ENCODE measurements at places on chromosomes 6 and 20.

DNA sequence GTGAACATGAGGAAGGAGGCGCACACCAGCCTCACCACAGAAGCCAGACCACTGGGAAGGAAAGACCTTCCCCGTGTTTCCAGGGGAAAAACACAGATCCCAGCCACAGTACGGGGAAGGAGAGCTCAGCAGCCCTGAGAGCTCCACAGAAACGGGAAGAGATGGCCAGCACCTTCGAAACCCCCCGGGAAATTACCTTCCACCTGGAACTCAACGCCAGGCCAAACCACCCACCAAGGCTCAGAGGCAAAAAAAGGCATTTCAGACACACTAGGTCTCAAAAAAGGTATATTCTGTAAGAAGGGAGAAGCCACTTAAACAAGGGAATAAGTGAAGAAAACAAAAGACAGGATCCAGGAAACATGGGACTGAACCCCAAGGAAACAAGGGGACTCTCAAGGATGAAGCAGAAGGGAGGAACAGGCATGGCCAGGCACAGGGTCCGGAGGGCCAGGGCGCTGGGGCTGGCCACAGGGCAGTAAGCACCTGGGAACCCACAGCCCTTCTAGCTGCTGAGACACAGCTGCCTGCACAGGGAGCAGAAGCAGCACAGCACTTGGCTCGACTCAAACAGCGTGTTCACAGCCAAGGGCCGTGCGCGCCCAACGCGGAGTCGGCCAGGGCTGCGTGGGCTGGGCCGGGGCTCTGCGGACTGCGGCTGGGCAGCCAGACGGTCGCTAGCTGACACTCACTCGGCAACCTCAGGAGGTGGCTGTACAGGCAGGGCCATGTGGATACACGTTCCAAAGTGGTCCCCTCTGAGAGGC, 44.6 kb downstream of the TAF4 start:
- DNase-seq: peak; percentile 81
- no peaks in the 10 kb centered on the region for H3K4me1 ChIP-seq
- H3K36me3 ChIP-seq: no peaks in the 10 kb centered on the region
- H3K4me3 ChIP-seq: no peak overlapping the region

DNA sequence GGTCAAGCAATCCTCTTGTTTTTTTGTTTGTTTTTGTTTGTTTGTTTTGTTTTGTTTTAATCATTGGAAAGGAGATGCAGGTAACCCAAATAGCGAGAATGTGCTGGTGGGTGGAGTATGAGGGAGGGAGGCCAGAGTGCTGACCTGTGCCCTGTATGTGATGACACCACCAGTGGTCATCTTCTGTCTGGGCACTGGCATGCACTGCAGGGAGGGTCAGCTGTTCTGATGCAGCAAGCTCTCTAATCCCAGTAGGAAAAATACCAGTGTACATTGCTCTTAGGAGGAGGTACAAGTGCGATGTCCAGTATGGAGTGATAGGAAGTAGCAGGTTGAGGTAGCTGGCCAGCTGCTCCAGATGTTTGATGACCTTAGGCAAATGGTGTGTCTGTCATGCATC, 2.9 kb upstream of the CST1 start:
- H3K4me3 ChIP-seq: no peak overlapping the region
- H3K36me3 ChIP-seq: no peaks in the 10 kb centered on the region
- no peaks in the 10 kb centered on the region for H3K4me1 ChIP-seq
- H3K27ac ChIP-seq: no peak overlapping the region
- no peak for DNase-seq

GRCh38 chr6:15473741-15474161, 189.1 kb downstream of the DTNBP1 start:
- H3K27ac ChIP-seq: no peak overlapping the region
- H3K4me1 ChIP-seq: peaks cover 20% of the 10 kb centered on the region
- H3K4me3 ChIP-seq: no peak overlapping the region
- DNase-seq: no peak

GRCh38 chr6:135798751-135799515, 52.6 kb upstream of the PDE7B start:
- no peak for DNase-seq
- H3K36me3 ChIP-seq: no peaks in the 10 kb centered on the region
- H3K4me1 ChIP-seq: no peaks in the 10 kb centered on the region
- H3K27ac ChIP-seq: no peak overlapping the region
- no peak overlapping the region for H3K4me3 ChIP-seq

Data from sigmoid colon (tissue), 7 donors.